ENCODE measurements at places on chromosomes 6 and 20.
A peak's percentile ranks its signal among the peaks of the same experiment; 100 is the strongest.

GRCh38 chr20:43824309-43825050 lies 90.2 kb upstream of the TOX2 start:
- DNase-seq = no peak

GRCh38 chr6:162532283-162533008 lies 195.1 kb downstream of the PRKN start:
- DNase-seq = no peak

DNA sequence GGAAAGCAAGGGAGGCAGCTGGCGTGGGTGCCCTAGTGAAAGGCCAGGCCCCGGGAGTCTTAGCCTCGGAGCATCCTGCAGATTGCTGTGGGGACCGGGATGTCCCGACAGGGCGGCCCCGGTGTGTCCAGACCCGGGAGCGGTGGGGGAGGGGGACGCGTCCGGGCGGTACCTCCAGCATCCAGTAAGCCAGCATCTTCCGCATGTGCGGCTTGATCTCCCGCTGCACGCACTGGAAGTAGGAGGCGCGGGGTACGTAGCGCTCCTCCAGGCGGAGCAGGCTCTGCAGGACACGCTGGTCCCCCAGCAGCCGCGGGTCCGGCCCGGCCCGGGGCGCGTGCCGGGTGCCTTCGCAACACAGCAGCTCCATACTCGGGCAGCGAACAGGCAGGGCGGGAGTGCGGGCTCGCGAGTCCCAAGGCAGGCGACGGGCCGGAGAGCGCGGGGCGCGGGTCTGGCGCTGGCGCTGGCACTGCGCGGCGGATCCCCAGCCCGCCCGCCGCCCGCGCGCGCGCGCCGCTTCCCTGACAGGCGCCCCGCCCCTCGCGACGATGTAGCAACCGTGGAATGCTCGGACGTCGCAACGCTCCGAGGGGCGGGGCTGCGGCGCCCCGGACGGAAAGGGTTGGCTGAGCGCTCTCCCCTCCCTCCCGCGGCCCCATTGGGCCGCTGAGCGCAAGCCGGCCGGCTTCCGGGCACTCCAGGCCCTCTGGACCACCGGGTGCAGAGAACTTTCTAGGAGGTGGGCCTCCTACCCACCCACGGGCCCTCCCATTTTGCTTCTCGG lies at the start of gene CCND3:
TSS of gene CCND3 (minus strand) at position 529 of the 787 bp plus-strand sequence. CDS start at position 370, 159 bp downstream.
- DNase-seq = peak; percentile 84

- no peak for DNase-seq
Observed at GRCh38 chr6:227074-227782, 65.1 kb upstream of the DUSP22 start.

- no peak for DNase-seq
Observed at GRCh38 chr6:109055771-109056235, 38.8 kb downstream of the SESN1 start.

GRCh38 chr6:20723236-20723635 lies 189.0 kb downstream of the CDKAL1 start:
- DNase-seq = no peak

- DNase-seq = no peak
Observed at GRCh38 chr6:15441215-15441868, 195.5 kb downstream of the JARID2 start.

- no peak for DNase-seq
Observed at GRCh38 chr6:168121303-168121665, 42.3 kb upstream of the FRMD1 start.

GRCh38 chr6:117521791-117522502 lies 39.5 kb downstream of the DCBLD1 start:
- no peak for DNase-seq

DNA sequence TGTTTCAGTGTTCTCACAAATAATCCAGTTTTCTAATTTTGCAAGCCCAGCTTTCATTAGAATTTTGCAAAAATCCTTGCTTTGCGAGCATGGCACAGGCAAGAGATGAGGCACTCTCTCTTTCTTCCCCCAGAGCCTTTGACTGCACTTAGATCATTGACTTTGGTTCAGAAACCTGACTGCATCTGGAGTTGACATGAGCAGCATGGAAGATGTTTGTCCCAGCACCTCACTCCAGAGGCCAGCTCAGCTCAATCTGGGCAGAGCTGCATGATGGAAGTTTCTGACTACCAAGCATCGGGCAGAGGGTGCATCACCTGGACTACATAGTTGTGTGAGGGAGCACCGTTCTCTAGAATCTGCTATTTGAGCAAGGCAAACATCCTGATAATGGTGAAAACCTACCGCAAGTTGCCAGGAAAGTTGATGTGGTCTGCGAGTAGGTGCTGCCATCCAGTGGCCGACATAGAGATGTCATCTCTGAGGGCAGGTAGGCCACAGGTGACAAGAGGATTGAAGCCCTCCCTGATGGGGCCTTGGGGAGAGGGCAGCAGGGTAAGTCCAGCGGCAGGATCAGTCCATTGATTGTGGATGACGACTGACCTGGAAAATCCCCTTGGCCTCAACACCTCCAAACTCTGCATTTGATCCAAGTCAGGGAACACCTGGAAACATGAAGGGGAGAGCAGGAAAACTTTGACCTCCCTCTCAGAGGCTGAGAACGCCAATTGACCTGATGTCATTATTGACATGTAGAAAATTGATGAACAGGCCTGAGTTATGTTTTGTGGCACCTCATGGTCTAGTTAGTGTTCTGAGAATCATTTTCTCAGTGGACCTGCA lies 3.8 kb upstream of the LPA start:
- DNase-seq = no peak

- no peak for DNase-seq
Observed at GRCh38 chr6:77502981-77503380, 39.7 kb upstream of the HTR1B start.

DNA sequence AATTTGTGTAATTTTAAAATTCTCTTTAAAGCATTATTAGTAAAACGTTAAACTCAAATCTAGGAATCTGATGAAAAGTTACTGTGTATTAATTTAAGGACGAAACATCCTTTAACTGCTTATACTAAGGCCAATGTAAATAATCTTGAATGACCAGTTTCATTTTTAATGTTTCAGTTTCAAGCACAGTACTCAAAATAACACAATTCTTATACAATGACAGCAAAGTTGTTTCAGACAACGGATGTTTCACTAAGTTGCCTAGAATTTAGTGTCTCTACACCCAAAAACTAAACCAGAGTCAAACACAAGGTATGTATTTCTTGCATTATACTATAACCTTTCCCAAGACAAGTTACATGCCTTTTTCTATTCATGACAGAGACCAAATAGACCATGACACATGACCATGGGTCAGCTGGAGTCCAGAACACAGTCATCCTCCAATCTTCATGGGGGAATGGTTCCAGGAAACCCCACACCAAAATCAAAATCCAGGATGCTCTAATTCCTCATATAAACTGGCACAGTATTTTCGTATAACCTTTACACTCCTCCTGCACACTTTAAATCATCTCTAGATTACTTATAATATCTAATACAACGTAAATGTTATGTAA lies 7.7 kb downstream of the PHIP start:
- DNase-seq = no peak

- no peak for DNase-seq
Observed at GRCh38 chr6:128525406-128525805, 5.0 kb upstream of the PTPRK start.

GRCh38 chr6:64459411-64459944 lies 823.9 kb downstream of the PHF3 start:
- DNase-seq = no peak

DNA sequence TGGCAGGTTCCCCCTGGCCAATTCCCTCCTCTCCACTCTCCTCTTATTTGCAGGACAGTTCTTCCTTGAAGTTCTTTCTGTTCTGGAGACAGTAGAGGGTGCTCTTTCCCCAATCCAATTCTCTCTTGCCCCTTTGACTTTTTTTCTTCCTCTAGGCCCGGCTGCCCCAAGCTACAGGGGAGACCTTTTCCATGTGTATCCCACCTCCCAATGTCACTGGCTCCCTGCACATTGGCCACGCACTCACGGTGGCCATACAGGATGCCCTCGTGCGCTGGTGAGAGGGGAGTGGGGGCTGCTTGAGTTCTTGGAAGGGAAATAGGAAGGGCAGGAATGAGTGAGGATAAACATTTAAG lies 1.5 kb downstream of the VARS2 start:
- DNase-seq = no peak

- DNase-seq = no peak
Observed at GRCh38 chr6:136593748-136594490, 43.7 kb upstream of the MAP7 start.

DNA sequence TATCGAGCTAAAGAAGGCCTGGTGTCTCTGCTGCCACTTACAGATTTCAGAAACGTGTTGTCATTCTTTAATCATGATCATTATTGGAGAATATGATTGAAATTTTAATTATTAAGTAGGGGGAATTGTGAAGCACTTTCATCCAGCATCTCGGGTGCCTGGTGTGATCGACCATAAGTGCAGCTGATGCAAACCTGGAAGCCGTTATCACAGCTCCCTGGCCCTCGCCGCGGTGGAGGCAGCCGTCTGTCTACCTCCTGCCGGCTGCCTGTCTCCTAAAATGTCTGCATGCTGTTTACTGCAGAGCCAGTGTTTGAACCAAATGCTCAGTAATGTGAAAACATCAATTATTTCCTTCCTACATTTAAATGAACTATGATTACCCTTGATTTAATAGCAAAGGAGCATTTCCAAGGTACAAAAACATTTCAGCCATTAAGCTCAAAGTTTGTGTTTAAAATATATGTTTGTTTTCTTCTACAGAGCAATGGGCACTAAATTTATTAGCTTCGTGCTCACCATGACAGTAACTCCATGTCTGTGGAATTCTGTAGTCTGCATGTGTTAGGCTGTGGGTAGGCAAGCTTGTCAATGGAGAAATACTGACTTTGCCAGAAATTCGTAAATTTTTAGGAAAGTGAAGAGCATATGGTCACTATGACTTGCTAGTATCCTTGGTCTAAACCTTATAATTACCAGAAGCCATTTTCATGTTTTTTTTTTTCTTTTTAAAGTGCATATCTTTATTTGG lies 184.5 kb upstream of the AGPAT4 start:
- DNase-seq = no peak

DNA sequence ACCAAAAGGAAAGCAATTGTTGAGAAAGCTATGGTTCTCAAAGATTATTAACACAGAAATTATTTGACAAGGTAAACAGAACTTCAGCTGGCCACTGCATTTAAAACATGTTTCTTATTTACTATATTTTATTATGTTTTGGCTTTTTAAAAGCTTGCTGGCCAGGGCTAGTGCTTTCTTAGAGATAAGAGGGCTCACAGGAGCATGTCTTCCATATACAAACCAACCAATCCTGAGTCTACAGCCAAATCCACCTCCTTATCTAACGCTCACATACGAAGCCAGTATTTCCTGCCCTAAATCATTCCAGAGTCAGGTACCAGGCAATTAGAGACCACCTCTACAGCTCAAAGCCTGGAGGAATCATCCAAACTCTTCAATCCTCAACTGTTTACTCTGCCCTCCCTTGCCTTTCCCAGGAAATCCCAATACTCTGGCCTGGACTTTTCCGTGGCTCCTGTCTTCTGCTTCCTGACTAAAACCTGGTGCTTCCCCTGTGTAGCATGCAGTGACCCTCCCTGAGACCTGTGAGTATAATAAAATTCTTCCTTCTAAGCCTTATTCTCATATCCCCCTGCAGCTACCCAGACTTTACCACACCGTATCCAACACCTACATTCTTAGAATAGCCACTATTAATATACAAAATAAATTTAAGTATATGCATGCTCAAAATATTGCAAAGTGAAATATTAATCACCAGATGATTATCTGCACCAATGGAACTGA lies 33.2 kb downstream of the RANBP9 start:
- DNase-seq = no peak

DNA sequence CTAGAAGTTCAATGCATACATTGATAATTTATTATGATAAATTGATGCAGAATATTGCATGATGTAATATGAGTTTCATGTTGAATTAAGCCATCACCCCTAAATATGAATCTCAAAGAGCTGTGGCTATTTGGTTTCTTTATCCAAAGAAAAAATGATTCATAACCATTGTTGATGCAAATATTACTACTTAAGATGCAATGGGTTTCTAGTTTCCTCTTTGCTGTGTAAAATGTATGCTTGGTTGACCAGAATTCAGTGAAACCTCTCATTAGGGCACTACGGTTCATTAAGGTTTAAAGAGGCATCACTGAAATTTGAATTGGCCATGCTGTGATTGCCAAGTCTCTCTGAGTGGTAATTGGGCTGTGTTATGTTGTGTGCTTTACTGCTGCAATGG lies 492.5 kb upstream of the FLRT3 start:
- DNase-seq = no peak

DNA sequence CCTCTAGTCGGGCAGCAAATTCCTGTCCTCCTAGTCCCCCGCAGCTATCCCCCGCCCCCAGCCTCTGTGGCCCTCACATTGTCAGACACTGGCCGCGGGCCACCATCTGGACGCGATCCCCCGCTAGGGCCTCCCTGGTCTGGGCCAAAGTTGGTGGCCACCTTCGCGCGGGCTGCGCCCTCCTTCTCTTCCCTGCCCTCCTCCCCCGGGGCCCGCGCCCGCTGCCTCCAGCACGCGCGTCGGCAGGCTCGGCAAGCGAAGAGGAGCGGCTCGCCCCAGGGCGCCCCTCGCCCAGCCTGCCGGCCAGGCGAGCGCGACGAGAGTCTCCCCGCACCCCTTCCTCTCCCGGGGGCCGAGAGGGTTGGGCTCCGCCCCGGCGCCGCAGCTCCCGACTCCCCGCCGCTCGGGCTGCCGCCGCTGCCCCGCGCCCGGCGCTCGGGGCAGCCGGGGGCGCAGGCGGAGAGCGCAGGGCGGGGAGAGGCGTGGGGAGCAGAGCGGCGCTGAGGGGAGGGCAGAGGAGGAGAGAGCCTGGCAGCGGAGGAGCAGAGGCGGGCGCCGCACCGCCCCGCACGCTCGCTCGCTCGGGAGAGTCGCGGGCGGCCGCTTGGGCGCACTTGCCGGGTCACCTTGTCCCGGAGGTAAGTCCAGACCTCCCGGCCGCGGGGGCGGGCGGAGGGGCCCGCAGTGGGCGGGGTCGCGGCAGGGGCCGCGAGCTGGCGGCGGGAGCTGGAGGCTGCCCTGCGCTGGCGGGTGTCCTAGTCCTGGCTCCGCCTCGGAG lies at the start of gene SYNDIG1:
TSS of gene SYNDIG1 (plus strand) at position 514 of the 778 bp plus-strand sequence. CDS start 73,469 bp downstream, outside the sequence.
- no peak for DNase-seq

- DNase-seq = no peak
Observed at GRCh38 chr6:91667596-91667995, 1080.7 kb upstream of the MAP3K7 start.

DNA sequence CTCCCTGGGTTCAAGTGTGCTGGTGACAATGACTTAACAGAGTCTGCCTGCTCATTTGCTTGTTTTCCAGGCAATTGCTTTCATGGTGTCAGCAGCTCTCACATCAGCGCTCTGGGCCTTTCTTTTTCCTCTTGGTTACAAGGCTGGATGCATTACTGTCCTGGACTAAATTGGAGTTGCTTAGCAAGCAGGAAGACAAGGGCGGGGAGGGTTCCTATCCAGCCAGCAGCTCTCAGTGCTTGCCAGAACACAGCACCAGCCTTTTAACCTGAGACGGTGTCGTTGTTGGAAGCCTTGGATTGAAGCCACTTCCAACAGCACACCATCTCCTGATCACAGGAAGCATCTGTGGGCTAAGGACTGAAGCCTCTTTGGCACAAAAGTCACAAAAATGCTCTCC lies 606.9 kb downstream of the CDH26 start:
- no peak for DNase-seq

- no peak for DNase-seq
Observed at GRCh38 chr20:60764771-60765170, 487.3 kb upstream of the CDH4 start.

- no peak for DNase-seq
Observed at GRCh38 chr6:68054756-68055155, 580.3 kb upstream of the ADGRB3 start.

- no peak for DNase-seq
Observed at GRCh38 chr6:163405412-163406309, 8.9 kb upstream of the QKI start.

GRCh38 chr20:50312682-50313521 lies 122.3 kb downstream of the CEBPB start:
- DNase-seq = no peak

Data from stimulated activated CD4-positive, alpha-beta T cell treated with anti-CD3 and anti-CD28 coated beads, TNF-alpha, amount 100 ng/mL, for 4 hours (primary cell).